Tibial nerve (tissue), 4 donors: ENCODE measurements at places on chromosomes 6 and 20. TPM values are rescaled to one million over a fixed set of nuclear protein-coding genes. Genes with fewer than 3 reads are reported as not detected.

NR2E1 gene
- total RNA-seq = not detected

HDGFL1 gene
- not detected for total RNA-seq

CDSN gene
- not detected for total RNA-seq

CPXM1 gene
- 3.6 TPM for total RNA-seq

TMEM244 gene
- total RNA-seq = not detected

HSPA1B gene
- 186 TPM for total RNA-seq

EDN1 gene
- 48.6 TPM for total RNA-seq

ADAM33 gene
- total RNA-seq = 322 TPM

TMC2 gene
- 0.59 TPM for total RNA-seq

HRH3 gene
- total RNA-seq = not detected

PROCR gene
- total RNA-seq = 40.9 TPM

PLN gene
- total RNA-seq = 13.6 TPM

ABHD16B gene
- total RNA-seq = not detected

NKAIN2 gene
- total RNA-seq = 15.3 TPM

DXO gene
- 46.1 TPM for total RNA-seq

DLK2 gene
- not detected for total RNA-seq

TSBP1 gene
- total RNA-seq = not detected

OPRM1 gene
- total RNA-seq = not detected

NHLRC1 gene
- total RNA-seq = 5.0 TPM
